ENCODE measurements at places on chromosomes 2 and 18. TPM values are rescaled to one million over a fixed set of nuclear protein-coding genes. Genes with fewer than 3 reads are reported as not detected.

GALNT5 gene
- total RNA-seq: 87.6 TPM

TRIM43 gene
- not detected for total RNA-seq

TDRD15 gene
- total RNA-seq: not detected

POLR1A gene
- total RNA-seq: 9.0 TPM

EVX2 gene
- not detected for total RNA-seq

DCC gene
- total RNA-seq: 0.19 TPM

FNDC4 gene
- total RNA-seq: 24.5 TPM
